ENCODE measurements at places on chromosomes 4 and X.

DNA sequence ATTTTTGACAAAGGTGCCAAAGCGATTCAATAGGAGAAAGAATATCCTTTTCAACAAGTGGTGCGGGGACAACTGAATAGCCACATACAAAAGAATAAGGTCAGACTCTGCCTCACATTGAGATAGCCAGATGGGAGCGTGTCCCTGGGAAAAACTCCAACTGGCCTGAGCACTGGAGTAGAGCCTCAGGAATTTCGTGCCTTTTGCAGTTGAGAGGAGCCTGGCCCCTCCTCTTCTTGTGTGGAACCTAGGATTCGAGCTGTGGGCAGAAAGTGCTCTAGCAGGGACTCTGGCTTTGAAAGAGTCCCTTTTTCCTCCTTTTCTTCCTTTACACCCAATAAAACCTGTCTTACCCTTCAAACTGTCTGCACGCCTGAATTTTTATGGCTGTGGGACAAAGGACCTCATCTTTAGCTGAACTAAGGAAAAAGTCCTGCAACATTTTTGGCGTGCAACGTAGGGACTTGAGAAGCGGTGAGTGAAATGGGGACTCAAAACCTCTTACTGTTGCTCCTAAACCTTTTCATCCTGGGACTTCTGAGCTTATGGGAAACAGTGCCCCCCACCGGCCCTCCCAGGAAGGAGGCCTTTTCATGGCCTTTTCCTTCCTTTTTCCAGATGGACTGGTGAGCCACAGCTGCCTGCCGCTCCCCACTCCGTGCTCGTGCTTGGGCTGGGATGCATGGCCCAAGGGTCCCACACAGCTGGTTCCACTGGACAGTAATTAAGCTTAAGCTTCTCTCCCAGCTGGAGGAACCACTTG is 68.6 kb downstream of the BMP15 start:
- DNase-seq: no peak

DNA sequence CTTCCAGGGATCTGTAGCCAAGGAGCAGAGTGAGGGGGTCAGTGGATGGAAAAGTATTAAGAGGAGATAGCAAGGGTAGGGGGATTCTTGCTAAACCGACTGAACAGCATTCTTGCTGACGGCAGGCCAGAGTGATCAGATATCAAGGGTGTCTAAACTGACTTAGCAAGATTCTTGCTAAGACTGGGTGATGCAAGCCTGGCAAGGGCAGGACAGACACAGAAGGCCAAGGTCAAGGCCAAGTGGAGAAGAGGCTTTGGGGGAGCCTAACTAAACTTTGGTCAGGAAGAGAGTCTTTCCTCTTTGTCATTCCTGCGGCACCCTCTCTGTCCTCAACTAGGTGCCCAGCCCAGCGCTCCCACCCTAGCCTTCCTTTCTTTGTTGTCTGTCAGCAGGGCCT is 799 bp downstream of the XPNPEP2 start:
- peak; percentile 16 for DNase-seq

DNA sequence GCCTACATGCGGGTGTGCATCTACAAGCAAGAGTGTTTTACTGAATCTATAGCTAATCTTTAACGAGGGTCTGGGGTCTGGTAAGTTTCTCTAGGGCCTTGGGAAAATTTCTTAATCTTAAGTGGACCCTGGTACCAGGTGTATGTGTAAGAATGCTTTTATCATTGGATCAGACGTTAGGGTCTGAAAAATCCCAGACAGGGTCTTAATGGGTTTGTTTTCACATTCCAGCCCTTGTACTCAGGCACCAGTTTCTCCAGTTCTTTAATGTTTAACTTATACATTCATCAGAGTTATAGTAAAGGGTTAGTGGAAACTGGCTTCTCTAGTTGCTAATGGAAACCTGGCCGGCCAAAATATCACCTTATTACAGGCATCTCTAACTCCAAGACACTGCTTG is 11.6 kb downstream of the MAGEB16 start:
- no peak for DNase-seq

DNA sequence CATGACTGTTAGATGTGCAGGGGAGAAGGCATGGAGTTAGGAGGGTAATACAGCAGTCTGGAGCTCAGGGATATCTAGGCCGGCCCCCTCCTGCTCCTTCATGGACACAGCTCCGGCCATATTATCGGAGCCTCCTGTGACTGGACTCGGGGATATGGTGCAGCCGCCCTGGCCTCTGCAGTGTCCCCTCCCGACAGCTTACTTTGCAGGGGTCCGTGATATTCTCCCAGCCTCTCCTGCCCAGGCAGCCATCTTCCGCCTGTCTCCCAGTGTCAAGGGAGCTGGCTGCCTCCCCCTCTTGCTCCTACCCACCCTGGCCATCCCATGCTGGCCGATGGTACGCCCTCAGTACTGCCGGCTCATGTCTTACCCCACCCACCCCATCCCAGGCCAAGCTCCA is 19.9 kb upstream of the RNF4 start:
- no peak for DNase-seq

GRCh38 chrX:41419082-41419481 is 28.1 kb upstream of the NYX start:
- DNase-seq: no peak

GRCh38 chrX:102604327-102604726 is 5.0 kb downstream of the ARMCX5 start:
- DNase-seq: no peak

GRCh38 chrX:74246524-74246923 is 57.5 kb upstream of the ZCCHC13 start:
- peak; percentile 8 for DNase-seq

DNA sequence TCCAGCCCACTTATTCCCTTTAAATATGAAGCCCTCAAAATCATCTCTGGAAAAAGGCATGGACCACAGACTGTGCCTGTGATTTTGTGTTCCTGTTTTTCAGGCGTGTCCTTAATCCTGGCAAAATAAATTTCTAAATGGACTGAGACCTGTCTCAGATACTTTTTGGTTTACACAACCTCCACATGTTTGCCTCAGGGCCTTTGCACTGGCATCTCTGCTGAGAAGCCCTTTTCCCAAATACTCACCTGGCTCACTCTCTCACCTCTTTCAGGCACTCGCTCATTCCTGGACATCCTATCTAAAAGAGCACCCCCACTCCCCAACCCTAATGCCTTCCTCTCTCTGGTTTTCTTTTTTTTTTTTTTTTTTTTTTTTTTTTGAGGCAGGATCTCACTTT is 40.5 kb downstream of the CHRNA9 start:
- DNase-seq: no peak

DNA sequence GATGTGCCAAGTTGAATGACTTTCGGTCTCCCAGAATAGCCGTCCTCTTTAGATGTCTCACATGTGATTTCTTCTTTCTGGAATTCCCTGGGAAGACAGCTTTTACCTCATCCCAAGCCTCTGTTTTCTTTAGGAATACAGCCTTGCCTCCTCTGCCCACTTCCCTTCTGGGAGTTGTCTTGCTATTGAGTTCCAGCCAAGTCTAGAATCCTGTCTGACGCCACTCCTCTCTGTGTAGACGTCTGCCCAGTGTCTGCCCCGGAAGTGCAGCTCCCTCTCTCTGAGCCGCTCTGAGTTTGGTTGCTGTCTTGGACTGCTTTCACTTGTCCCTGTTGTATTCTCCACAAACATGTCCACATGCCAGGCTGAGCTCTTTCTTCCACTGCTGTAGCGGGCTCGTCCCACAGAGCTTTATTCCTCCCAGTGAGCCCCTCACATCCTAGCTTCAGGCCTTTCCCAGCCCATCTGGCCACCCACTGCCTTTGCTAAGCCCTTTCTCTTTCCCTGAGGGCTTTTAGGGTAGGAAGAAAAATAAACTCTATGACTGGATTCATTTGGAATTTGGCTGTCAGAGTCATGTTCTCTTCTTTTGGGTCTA is 9.0 kb upstream of the IGFBP7 start:
- DNase-seq: no peak

DNA sequence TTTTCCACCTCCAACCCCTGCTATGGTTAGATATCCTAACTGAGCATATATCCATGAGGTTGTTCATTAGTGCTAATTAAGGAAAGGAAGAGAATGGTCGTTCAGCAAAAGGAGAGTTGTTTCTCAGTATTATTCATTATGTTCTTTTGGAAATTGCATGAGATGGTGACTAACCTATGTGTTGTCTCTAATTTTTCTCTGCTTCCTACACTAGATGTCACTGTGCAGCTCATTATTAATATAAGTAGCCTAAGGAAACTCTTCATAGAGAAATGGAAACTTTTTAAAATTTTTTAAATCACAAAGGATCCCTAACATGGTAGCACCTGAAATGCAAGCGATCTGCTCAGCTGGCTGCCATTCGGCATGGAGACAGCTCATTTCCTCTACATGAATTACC is 67.7 kb upstream of the FAM9A start:
- DNase-seq: no peak

DNA sequence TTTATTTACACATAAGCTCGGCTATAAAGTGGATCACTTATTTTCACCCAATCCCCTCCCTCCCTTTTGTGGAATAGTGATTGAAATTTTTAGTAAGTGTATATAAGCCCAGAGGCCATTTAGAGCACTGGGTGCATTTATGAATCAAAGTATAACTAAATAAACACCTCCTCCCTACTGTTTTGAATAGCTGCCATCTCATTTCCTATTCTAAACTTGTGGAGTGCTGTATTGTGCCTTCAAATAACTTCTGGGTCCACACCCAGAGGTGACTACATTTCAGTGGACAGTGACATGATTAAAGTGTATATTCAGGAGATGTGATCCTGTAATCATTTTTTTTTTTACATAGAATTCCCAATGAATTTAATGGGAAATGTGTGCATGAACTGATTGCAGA is 104.9 kb downstream of the TEX13C start:
- DNase-seq: no peak

DNA sequence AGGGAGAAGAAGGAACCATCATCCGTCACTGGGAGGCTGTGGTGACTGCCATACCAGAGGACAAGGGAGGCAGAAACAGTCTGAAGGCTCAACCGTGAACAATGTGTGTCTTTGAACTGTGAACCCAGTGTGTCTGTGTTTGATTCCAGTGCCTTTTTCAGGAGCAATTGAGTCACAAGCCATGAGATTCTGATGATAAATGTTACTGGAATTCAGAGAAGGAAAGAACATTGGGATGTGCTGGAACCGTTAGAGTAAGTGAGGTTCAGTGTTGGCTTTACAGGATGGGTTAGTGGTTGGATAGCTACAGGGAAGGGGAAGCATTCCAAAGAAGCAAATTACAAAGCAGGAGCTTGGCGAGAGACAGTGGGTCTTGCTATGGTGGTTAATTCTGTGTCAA is 464.4 kb downstream of the TRIML1 start:
- DNase-seq: no peak

- DNase-seq: no peak
Measured at GRCh38 chrX:110192516-110192915, 125.4 kb downstream of the AMMECR1 start.

- no peak for DNase-seq
Measured at GRCh38 chrX:9676738-9677097, 88.9 kb downstream of the GPR143 start.

DNA sequence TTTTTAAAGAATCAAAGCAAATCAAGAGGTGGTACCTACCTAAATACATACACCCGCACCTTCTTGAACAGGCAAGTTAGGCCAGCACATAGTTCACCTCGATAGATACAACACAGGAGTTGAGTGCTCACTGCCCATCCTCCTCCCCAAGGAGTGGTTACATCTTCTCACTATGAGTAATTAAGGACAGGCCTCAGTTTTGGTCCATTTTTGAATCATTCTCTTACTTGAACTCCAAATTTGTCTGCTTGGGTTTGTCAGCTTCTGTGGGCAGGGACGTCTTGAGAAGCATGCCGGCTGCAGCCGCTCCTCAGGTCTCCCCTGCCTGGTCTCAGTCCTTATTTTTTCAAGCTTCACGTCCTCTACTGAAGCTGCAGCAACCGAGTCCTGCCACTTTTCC is 190.6 kb upstream of the RBPJ start:
- no peak for DNase-seq

- DNase-seq: no peak
Measured at GRCh38 chr4:56310401-56311125, 76.7 kb downstream of the AASDH start.

- no peak for DNase-seq
Measured at GRCh38 chr4:72394012-72394663, 174.9 kb downstream of the ADAMTS3 start.

DNA sequence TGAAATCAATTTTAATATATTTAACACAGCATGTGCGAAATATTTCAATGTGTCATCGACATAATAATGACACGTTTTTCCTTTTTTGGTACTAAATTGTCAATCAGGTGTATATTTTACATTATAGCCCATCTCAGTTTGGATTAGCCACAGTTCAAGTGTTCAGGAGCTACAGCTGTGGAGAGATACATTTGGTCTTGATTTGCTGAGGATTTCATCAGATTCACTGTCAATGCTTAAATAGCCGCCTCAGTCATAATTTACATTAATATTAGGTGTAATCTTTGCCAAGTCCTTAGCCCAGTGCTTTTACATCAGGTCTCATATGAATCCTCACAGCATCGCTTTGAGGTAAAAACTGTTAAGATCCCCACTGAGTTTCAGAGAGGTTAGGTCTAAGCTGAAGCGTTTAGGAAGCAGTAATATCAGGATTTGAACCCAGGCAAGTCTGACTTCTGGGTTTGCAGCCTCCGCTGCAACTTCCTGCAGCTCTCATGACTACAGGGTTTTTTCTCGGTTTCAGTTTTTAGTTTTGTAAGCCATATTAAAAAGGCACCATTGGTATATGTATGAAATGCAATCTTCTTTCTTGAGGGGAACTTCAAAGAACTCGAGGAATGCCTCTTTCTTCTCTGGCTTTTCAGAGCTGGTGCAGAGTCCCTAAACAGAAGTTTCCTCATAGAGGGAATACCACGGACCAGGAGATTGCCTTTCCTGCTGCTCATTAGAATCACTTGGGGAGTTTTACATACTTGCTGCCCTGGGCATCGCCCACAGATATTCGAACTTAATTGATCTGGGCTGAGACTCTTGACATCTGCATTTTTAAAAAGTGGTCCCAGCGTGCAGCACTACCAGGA is 6.4 kb downstream of the MTM1 start:
- DNase-seq: no peak

DNA sequence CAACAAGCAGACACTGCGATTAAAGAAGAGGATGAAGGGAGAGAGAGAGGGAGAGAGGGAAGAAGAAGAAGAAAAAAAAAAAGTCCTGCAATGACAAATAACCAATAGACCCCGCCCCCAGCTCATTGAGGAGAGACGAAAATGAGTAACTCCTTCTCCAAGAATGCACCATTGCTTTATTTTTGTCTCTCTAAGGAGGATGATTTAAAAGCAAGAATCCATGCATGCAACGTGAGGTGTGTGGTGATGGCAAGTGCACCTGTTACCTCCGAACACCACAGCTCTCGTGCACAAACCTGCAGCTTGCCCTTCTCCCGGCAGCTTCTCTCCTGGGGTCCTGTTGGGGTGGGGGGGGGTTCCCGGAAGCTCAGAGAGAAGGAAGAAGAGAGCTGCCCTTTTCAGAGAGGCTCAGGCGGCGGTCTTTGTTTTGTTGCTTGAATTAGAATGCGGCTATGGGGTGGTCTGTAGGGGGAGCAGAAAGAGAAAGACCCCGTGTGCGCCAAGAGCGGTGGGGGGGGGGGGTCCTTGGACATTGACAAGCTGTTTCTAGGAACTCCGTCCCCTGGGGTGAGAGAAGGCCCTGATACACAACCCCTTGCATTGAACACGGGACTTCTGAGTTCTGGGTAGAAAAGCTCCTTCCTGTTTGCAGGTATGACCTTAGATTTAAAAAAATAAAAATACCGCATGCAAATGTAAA is 100.7 kb downstream of the CRLF2 start:
- no peak for DNase-seq

GRCh38 chr4:158710814-158711213 is 12.4 kb downstream of the PPID start:
- no peak for DNase-seq

GRCh38 chrX:43741843-43742573 is 85.9 kb downstream of the MAOA start:
- peak; percentile 65 for DNase-seq
